Activated CD4-positive, alpha-beta T cell treated with anti-CD3 and anti-CD28 coated beads, Interleukin-2, amount 50 U/mL, for 1 hour (primary cell): ENCODE measurements at places on chromosomes 5 and 9.

- no peak for DNase-seq
Measured at GRCh38 chr9:94619026-94619425, 20.3 kb downstream of the FBP1 start.

- DNase-seq: no peak
Measured at GRCh38 chr5:143606043-143606752, 202.7 kb upstream of the NR3C1 start.

- DNase-seq: no peak
Measured at GRCh38 chr5:31867219-31867618, 228.3 kb downstream of the PDZD2 start.

GRCh38 chr9:129236441-129237145, 58.5 kb upstream of the IER5L start:
- DNase-seq: no peak

- no peak for DNase-seq
Measured at GRCh38 chr9:120100595-120100994, 479.4 kb downstream of the CDK5RAP2 start.

GRCh38 chr5:180670586-180671359, 21.4 kb upstream of the FLT4 start:
- peak; percentile 45 for DNase-seq

GRCh38 chr5:91144491-91145332, 238.4 kb downstream of the ARRDC3 start:
- no peak for DNase-seq

- DNase-seq: no peak
Measured at GRCh38 chr5:11468334-11469039, 435.8 kb downstream of the CTNND2 start.

DNA sequence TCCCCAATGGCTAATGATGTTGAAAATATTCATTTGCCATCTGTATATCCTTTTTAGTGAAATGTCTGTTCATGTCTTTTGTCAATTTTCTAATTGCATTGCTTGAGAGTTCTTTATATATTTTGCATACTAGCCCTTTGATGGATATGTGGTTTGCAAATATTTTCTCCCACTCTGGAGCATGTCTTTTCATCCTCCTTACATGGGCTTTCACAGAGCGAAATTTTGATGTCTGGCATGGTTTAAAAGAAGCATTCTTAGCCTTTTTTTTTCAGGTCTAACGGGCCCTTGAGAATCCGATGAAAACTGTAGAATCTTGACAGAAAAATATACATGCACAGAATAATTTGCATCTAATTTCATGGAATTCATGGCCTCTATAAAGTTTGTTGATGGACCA, 44.7 kb downstream of the ARHGEF28 start:
- DNase-seq: no peak

- DNase-seq: no peak
Measured at GRCh38 chr5:21802869-21803490, 1050.2 kb downstream of the CDH12 start.

DNA sequence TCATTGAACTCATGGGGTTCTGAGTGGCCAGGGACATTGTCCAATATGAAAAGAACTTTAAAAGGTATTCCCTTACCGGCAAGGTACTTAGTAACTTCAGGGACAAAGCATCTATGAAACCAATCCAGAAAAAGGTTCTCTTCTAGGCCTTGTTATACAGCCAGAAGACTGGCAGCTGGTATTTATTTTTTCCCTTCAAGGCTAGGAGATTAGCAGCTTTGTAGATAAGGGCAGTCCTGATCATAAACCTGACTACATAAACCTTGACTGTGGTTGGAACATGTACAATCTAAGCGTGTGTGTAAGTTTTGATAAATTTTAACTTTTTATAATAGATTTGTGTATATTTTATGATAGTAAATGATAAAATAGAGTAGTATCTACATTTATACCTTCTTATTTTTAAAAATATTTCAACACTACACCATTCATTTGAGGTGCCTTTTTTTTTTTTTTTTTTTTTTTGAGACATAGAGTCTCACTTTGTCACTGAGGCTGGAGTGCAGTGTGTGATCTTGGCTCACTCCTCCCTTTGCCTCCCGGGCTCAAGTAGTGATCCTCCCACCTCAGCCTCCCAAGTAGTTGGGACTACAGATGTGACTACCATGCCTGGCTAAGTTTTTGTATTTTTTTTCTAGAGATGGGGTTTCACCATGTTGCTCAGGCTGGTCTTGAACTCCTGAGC, 24.5 kb downstream of the RANBP17 start:
- no peak for DNase-seq

DNA sequence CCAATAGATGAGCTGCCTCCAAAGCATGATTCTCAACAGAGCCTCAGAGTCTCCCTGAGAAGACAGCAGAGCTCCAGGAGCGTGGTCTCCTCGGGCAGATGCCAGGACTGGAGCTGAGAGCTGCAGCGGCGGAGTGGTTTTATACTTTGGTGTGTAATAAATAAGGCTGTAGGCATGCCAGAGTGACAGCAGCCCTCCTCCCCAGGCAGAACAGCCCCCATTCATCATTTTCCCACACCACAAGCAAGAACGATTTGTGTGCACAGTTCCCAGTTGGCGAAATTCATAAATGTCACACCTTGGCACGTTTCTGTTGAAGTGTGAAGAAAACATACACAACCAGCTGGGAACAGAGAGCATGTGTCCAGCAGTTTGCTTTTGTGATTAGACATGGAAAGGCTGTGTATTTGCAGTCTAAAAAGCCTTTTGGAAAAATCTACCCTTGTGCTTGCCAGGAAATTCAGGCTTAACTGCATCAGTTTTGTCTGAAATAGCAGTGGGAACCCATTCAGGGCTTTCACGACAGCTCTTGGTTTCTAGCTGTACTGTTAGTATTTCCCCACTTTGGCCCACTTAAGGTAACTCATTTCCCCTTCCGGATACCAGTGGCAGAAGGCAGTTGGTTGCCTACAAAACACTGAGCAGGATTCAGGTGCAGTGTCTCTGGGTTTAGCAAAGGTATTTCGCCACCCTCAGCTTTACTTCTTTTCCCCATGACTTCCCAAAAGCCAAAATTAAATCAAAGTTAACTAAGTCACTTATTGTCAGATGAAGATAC, at the start of gene C1QTNF3:
Gene C1QTNF3 (minus strand): TSS at position 115 of the 778 bp plus-strand sequence. CDS start 88 bp downstream, at position 27.
- DNase-seq: no peak

- DNase-seq: no peak
Measured at GRCh38 chr9:137276473-137277328, 825 bp upstream of the TOR4A start.

- no peak for DNase-seq
Measured at GRCh38 chr5:112338681-112339337, 80.3 kb downstream of the EPB41L4A start.

DNA sequence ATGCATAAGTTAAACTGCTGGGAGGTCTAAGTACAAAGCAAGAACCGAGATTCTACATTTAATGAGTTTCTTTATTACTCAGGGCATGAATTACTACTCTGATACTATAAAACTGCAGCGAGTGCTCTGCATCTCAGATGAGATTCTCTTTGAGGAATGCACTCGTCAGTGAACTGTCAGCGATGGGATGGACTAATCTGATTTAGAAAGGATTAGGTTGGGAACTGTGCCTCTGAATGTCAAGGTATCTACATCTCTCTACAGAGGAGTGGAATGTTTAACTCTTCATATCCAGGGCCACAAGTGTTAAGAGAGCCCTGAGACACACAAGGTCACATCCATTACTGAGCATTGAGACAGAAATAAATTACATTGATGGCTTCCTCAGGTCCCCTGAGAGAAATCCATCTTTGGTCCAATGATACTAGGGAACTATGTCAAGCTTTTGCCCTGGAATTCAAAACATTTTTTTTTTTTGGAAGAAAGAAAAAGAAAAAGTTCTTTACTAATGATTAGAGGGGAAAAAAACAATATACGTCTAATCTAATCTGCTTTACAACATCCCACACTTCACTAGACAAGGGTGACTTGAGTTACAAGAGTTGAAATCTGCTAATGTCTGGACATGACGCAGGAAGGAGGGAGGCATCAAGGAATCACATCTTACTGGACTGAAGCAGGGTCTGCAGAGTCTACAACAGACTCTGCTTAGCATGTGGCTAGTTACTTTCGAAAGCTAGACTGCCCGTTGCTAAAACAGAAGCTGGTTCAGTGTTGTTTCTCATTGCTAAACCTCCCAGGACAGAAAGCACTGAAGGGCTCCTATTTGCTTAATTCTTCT, 270.0 kb upstream of the TLE4 start:
- no peak for DNase-seq

DNA sequence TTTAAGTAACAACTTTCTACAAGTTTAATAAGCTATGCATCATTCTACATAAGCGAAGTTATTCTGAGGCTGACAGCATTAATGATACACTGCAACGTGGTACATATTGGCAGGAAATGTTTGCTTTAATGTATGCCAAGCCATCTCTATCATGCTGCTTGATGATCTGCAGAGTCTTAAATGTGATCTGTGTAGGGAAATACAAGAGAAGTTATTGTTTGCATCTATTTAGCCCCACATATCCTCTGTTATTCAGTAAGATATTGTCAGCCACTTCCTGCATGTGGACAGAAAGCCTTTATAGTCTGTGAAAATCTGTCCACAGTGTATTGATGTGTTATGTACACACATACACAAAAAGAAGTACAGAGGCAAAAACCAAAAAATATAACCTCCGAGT, 193.1 kb upstream of the FREM1 start:
- DNase-seq: no peak

DNA sequence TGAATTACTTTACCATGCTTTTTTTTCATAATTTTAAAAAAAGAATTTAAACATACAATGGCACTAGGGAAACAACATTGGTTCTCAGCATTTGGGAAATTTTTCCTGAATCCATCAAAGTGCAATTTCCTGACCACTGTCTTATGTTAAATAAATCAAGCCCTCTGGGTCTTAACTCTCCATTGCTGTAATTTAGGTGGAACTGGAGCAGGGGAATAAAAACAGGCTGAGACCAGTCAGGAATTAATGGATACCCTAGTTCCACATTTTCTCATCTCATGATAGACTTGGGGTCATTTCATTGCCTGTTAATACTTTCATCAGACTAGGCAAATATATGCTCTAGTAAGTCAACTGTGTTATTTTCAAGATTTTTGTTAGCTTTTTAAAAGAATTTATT, 103.1 kb downstream of the FBN2 start:
- DNase-seq: no peak

DNA sequence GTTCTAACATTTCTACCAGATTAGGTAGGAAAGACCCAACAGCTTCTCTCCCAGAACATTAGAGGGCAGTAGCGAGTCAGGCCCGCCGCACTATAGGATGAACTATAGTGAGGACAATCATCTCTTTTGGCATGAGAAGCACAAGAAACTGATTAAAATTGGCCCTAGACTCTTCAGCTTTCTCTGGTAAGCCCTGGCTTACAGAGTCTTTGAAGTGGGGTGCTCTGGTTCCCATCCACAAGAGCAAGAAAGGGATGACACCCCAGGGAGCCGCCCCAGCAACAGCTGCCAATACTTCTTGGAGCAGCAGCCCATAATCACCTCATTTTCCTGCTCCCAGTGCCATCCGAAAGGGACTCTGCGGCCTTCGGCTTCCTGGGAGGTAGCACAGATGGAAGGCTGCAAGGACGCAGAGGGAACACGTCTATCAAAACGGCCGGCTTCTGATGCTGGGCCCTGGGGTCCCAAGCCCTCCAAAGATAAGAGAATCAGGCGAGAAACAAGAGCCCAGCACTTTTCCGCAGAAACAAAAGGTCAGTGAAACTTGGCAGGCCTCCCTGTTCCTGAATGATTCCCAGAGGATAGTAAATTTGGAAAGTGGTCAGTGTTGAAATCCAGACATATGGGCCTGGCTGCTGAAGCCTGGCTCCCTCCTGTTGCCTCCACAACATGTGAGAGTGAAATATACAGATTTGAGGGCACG, 69.3 kb downstream of the HSD17B3 start:
- peak; percentile 29 for DNase-seq
